Hepatocyte (in vitro differentiated cells): ENCODE measurements at places on chromosomes 5 and 9. TPM values are rescaled to one million over a fixed set of nuclear protein-coding genes. Genes with fewer than 3 reads are reported as not detected.

GRCh38 chr5:131854134-131854533, 57.3 kb upstream of the FNIP1 start:
- DNase-seq, result no peak

NMUR2 gene
- 0.57 TPM in 1 of 2 replicates, not detected in the other for polyA plus RNA-seq

ADAMTS12 gene
- polyA plus RNA-seq, result 3.2 and 4.2 TPM in 2 replicates

GRCh38 chr5:180720486-180720885, 19.4 kb downstream of the OR2Y1 start:
- no peak for DNase-seq

GRCh38 chr9:94668418-94668927, 29.2 kb upstream of the FBP1 start:
- DNase-seq, result no peak
